Stimulated activated CD8-positive, alpha-beta memory T cell treated with anti-CD3 and anti-CD28 coated beads, Interleukin-15, amount 100 ng/mL, for 4 hours (primary cell): ENCODE measurements at places on chromosomes 5 and 9.

DNA sequence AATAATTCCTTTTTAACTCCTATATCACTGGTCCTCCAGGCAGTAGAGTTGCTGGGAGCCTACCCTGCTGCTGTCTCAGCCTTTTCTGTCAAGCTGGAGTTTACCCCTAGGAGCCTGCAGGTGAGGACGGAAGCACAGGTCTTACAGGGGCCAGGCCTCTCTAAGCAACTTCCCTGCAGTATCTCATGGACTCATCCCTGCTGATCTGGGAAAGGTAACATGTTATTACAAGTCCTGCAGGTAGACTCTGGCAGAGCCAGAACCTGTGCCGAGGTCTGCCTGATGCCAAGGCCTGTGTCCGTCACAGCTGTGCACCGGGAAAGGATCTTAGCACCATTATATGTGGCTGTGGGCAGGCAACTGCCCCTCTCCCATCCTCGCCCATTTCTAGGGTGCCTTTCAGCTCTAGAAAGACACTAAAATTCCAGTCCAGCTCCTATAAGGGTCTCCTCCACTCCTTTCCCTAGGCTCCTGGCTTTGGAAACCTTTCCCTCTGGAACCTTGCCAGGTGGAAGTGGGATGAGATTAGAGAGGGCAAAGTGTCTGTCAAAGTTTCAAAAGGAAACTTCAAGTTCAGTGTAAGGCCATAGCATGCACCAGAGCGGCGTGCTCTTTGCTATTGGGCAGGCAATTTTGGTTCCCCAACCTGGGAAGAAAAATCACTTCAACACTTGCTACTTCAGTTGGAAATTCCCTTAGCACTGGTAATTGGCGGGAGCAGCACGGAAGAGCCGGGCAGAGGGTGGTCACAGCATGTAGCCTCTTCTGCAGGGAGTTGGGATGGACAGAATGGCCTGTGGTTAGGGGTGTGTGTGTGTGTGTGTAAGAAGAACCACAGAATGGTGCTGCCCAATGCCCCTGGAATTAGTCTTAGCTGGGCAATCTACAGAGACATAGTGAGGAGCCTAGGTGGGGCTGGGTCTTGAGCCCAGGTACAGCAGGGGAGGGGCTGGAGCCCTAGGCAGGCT lies 17.5 kb downstream of the TMEM171 start:
- DNase-seq, result no peak

- no peak for DNase-seq
Measured at GRCh38 chr9:117546894-117547678, 132.2 kb upstream of the ASTN2 start.

GRCh38 chr9:79120941-79121340 lies 450.8 kb upstream of the TLE4 start:
- no peak for DNase-seq

DNA sequence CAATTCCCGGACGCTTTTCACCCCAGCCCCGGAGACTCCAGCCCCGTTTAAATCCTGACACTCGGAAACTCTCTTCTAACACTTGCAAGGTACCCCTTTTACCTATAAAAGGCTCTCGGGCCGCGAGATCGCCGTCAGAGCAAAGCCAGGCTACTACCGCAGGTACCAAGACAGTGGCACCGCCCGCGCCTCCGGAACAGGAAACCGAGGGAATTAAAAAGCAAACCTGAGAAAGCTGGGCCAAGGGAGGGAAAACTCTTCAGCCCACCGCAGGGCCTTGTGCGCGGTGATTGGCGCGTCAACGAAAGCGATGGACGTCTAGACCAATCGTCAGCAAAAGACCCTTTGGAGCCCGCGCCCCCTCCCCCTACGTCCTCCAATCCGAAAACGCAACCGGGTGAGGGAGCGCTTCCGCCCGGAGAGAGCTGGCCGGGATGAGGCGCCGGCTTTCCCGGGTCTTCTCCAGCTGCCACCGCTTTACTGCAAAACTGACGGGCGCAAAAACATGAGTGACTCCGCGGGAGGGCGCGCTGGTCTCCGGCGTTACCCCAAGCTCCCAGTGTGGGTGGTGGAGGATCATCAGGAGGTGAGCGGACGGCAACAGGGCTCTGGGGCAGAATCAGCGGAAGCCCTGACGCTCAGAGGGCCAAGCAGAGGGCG lies at the start of the genes C5orf22 and DROSHA:
Gene C5orf22, plus strand, starts transcription at position 414 of the 660 bp plus-strand sequence. Its CDS starts 92 bp downstream, at position 506.
Gene DROSHA, minus strand, starts transcription at position 206 of the 660 bp plus-strand sequence. CDS start 3,034 bp downstream, outside the sequence.
- DNase-seq, result peak; percentile 84
